ENCODE measurements at places on chromosomes 11 and 22.

DNA sequence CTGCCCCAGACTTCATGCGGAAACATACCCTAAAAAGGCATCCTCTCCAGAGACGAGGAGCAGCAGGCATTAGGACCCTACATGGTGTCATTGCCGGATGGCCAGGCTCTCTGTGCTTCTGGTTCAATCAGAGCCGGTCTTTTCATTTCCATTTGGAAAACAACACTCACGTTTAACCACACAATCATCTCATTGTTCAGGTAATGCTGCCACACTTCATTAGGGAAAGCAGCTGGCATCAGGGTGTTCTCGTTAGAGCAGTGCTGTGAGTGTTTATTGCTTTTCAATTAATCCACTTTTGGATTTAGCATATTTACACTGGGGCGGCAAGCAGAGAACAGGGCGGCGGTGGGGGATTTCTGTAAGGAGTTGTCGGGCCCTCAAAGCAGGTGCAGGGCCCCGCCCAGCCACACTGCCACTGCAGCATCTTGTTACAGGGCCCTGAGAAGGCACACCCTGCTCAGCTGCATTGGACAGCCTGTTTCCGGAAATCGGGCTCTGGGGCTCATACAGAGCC is 338.6 kb downstream of the SHANK2 start:
- no peak for DNase-seq

GRCh38 chr22:36512333-36512732 is 5.5 kb upstream of the FOXRED2 start:
- DNase-seq, result no peak

DNA sequence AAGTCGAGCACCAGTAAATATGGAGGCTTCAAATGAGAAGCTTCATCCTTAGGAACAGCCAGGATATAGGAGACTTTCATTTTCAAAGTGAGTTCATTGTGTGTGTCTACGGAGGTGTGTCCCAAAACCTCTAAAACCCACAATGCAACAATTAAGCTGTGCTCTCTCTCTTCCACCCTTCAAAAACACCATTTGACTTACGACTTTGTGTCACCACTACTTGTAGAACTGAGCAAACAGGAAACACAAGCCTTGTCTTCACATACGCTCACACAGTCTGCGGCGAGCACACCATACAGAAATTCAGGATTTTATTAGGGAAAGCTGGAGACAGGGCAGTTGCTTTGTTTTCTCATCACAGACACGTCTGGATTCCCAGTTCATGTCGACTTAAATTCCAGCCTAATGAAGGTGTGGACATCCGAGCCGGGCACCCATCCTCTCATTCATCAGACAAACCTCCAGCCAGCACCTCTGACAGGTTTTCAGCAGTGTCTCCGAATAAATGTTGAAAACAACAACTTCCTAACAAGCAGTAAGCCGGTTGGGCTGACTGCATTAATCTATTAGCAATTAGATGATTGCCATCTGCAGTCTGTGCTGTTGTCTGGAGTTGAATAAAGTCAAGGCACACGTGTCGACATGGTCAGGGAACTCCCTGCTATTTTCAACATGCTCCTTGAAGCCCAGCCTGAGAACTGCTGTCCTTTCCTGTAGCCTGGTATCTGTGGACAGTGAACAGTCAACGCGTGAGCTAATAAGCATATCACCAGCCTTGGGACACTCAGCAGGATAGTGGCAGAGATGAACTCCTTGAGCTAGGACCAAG is 1411.1 kb downstream of the BRD1 start:
- no peak for DNase-seq

- DNase-seq, result no peak
Measured at GRCh38 chr11:95345651-95346050, 114.6 kb upstream of the SESN3 start.

DNA sequence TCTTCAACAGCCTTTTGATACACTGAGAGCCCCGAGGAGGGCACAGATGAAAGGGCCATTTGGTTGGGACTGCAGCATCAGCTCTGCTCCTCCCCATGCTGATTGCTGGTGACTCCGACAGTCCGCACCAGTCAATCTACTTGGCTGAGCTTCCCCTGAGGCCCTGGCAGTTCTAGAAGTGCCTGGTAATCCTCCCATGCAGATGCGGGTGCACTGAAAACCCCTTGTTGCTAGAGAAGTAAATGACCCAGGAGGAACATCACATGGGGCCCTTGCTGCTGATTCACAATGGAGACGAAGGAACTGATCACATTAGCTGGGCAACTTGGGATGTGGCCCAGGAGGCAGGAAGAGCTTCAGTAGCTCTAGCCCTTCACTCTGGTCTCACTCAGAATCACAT is 35.2 kb upstream of the RIC3 start:
- DNase-seq, result no peak

DNA sequence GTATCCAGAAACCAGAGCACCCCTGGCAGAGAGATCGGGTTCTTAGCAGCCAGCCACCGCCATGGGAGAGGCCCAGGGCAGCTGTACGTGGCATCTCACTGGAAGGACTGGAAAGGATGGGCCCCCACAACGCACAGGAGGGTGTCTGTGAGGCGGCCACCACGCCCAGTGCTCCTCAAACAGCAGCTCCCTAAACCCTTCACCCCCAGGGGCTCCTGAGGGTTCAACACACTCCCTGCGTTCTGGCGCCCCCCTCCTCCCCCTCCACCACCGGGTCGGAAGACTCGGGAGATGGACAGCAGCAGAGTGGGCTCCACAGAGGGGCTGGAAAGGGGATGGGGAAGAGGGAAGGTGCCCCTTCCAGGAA is 1.1 kb downstream of the MAPK12 start:
- no peak for DNase-seq

DNA sequence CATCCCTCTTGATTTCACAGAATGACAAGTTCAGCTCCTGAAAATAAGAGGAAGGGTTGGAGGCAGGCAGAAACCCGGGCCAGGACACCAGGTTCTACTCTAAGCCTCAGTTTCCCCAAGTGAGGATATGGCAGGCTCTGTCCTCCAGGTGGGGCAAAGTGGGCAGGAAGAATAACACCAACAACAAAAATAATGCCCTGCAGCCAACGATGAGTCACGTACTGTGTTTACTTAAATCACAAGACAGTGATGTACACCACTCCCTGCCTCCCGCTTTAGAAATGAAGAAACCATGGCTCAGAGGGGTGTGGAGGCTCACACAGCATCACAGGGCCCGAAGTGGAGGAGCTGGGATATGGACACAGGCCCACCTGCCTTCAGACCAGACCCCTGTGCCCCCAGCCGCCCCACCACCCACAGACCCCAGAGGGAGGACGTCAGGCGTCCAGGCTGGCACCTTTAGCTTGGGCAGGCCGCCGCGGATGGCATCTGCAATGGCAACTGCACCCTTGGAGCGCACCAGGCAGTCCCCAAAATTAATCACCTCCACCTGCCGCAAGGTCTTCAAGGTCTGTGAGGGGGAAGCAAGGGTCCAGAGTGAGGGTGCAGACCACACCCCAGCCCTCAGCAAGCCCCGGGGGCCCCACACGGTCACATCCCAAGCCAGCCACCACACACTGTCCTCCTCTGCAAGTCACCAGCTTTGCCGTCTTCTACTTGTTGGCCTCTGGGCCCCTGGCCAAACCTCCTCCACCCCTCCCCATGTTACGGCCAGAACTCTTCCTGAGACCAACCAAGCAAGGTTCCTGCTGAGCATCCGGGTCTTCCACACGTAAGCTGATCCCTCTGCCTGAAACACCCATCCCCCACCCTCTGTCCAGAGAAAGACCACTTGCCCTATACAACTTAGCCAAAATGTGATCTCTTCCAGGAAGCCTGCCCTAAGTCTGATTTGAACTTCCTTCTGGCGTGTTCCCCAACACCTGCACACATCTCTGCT is 15.8 kb upstream of the CHADL start:
- peak; percentile 74 for DNase-seq

DNA sequence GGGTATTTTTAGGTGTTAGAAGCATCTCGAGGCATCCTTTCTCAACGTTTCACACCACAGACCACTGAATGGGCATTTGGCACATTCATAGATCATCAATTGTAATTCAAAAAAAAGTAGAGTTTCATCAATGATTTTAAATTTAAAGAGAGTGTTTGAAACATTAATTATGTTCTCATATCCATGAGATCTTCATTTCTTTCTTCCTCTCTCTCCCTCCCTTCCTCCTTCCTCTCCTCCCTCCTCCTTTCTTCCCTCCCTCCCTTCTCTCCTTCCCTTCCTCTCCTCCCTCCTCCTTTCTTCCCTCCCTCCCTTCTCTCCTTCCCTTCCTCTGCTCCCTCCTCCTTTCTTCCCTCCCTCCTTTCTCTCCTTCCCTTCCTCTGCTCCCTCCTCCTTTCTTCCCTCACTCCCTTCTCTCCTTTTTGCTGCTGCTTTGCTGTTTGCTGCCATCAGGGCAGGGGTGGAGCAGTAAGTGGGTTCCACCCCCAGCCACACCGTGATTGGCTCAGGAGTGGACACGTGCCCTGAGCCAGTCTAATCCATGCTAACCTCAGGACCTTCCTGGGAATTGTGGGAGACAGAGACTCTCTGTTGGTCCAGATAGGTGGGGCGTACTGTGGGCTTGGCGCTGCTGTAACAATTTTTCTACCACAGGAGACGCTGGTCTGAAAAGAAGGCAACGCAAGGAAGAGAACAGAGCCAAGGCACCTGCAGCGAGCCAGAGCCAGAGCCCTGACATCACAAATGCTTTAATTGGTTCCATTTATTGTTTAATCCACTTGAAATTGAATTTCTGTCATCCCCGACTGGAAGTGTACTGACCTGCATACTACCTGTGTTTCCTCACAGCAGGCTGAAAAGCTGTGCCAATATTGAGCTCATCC is 33.7 kb upstream of the APOBEC3A start:
- peak; percentile 43 for DNase-seq

DNA sequence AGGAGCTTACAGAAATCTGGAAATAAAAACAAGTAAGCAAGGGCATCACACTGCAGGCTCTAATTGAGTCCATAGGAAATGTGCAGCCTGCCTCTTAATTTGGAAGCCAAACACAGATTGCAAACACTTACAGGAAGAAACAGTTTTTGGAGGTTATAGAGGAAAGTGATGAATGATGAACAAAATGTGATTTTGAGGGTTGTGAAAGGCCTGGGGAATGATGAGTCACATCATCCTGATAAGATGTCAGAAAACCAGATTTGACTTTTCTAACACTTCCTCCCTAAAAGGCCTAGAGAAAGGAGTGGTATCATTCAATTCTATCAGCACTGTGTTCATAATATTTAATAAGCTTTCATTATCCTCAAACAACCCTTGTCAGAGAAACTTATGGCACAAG is 96.6 kb upstream of the POU2AF2 start:
- no peak for DNase-seq

- no peak for DNase-seq
Measured at GRCh38 chr11:82673631-82674030, 60.0 kb downstream of the FAM181B start.

DNA sequence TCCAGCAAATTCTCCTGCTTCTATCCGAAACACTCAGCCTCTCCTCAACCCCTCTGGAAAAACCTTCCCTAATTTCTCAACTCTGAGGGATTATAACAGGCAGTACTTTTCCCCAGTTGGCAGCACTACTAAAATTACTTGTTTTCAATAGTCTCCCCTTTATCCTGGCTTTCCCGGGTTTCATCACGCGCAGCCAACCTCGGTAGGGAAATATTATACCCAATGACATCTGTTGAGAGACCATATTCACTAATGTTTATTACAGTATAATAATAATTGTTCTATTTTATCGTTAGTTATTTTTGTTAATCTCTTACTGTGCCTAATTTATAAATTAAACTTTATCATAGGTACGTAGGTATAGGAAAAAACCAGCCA is 330 bp upstream of the POLD3 start:
- no peak for DNase-seq

DNA sequence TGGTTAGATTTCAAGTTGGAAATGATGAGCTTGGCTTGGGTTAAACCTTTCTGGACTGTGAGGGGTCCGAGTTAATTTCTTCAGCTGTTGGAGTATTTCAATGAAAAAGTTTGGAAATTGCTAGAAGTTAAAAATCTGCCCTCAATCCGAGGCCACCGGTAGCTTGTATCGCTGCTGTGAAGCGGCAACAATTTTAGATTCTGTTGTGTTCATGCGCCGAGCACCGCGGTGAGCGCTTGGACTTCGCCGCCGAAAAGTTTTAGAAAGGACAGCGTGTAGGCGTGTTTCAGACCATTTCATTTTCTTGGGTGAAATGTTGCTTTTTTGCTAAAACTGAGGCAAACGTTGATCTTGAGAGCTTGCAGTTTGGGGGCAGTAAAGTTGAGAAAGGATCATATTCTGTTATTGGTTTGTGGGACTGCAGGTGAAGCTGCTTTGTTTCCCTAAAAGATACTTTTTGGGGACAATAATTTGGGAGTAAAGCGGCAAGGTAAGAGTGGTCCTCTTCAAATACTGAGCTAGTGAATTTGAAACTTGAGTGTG is 928 bp downstream of the FBXO7 start:
- no peak for DNase-seq

DNA sequence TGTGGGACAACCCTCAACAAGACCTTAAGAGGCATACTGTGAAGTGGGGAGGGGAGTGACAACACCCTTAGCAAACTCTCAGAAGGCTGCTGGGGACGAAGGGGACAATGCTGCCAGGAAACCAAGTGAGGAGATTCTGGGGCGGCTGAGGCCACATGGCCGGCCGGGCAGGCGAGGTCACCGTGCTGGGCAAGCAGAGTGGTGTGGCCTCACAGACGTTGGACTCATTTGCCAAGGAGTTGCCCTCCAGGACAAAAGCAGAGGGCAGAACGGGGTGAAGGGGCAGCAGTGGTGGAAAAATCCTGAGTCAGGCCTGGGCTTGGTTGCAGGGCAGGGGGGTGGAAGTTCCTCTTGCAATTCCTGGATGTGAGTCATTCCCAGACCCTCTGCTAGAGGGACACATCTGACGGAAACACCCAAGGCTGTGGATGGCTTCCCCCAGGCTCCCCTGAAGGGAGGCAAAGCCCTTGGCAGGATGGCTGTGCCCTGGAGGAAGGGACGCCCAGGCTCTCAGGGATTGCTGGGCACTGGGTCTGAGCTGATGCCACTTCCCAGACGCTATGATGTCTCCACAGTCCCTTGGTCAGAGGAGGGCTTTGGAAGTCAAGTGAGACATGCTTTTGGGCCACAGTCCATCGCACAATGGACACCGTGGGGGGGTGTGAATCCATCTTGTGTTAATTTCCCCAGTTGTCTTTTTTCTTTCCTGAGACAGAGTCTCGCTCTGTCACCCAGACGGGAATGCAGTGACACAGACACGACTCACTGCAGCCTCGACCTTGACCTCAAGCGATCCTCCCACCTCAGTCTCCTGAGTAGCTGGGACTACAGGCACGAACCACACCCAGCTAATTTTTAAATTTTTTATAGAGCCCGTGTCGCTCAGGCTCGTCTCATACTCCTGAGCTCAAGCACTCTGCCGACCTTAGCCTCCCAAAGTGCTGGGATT is 16.2 kb upstream of the SHANK3 start:
- DNase-seq, result no peak

GRCh38 chr22:35950262-35950661 is 78.4 kb downstream of the RBFOX2 start:
- DNase-seq, result no peak

DNA sequence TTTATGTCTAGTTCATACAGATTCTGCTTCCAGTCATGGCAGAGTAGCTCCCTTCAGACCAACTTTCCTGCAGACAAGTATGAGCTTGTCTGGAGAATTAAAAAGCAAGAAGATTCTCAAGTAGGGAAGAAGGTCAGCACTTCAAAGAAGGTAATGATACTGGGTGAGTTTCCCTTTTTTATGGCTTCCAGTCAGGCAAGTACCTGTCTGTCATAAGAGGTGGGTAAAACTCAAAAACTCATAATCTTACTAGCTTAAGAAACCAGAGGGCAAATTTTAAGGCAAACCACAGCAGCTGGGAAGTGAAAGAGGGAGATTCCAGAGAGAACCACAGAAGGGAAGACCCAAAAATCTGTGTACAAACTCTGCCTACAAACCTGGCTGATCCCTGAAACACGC is 54.2 kb downstream of the DENND5A start:
- DNase-seq, result peak; percentile 70
